ENCODE measurements at places on chromosomes 2 and 18.
A peak's percentile ranks its signal among the peaks of the same experiment; 100 is the strongest.

- DNase-seq, result no peak
Observed at GRCh38 chr18:23230686-23231085, 95.4 kb downstream of the CABLES1 start.

GRCh38 chr18:37402735-37403099 is 162.9 kb downstream of the CELF4 start:
- no peak for DNase-seq

GRCh38 chr18:13611601-13612195 is 114.7 kb downstream of the FAM210A start:
- DNase-seq, result peak; percentile 11

DNA sequence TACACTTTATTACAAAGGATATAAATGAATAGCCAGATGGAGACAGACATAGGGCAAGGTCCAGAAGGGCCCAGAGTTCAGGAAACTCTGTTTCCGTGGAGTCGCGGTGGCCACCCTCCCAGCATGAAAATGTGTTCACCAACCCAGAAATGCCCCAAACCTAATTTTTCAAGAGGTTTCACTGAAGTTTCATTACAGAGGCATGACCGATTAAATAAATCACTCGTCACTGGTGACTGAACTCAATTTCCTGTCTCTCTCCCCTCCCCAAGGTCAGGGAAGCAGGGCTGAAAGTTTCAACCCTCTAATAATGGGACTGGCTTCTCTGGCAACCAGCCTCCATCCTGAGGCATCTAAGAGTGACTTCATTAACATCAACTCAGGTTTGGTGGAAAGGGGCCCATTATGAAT is 22.4 kb downstream of the USP40 start:
- no peak for DNase-seq

DNA sequence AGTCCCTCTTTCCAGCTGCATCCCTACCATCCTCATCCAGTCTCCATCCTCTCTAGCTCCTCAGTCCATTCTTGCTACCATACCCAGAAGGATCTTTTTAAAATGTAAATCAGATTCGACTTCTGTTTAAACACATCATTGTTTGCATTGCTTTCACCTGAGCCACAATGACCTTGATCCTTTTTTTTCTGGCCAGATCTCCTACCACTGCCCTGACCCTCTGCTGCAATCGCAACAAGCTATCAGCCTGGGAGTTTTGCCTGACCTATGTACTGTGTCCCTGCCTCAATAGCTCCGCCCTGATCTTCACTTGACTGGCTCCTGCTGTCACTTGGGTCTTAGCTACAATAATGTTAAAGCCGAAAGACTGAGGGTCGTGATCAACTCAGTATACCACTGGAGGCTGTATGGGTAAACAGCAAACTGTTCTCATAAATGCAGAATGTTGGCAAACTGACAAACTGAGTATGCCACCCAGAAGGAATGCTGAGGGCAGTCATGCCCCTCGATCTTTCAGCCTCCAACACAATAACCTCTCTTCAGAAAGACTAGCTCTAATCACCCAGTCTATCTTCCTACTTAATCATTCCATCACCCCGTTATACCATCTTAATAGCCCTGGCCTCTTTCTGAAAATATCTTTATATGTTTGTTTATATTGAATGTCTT is 2.6 kb upstream of the RBM43 start:
- DNase-seq, result no peak

DNA sequence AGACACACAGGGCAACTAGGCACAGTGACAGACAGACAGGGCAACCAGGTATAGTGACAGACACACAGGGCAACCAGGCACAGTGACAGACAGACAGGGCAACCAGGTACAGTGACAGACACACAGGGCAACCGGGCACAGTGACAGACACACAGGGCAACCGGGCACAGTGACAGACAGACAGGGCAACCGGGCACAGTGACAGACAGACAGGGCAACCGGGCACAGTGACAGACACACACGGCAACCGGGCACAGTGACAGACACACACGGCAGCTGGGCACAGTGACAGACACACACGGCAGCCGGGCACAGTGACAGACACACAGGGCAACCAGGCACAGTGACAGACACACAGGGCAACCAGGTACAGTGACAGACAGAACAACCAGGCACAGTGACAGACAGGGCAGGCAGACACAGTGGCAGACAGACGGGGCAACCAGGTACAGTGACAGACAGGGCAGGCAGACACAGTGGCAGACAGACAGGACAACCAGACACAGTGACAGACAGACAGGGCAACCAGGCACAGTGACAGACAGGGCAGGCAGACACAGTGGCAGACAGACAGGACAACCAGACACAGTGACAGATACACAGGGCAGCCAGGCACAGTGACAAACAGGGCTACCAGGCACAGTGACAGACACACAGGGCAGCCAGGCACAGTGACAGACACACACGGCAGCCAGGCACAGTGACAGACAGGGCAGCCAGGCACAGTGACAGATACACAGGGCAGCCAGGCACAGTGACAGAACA is 64.7 kb upstream of the RAB6C start:
- DNase-seq, result no peak

GRCh38 chr2:95208106-95208505 is 785 bp downstream of the ZNF892 start:
- DNase-seq, result no peak

- no peak for DNase-seq
Observed at GRCh38 chr2:104889960-104890684, 36.2 kb downstream of the POU3F3 start.

- peak; percentile 78 for DNase-seq
Observed at GRCh38 chr2:178553047-178553446, 72.8 kb downstream of the PLEKHA3 start.

DNA sequence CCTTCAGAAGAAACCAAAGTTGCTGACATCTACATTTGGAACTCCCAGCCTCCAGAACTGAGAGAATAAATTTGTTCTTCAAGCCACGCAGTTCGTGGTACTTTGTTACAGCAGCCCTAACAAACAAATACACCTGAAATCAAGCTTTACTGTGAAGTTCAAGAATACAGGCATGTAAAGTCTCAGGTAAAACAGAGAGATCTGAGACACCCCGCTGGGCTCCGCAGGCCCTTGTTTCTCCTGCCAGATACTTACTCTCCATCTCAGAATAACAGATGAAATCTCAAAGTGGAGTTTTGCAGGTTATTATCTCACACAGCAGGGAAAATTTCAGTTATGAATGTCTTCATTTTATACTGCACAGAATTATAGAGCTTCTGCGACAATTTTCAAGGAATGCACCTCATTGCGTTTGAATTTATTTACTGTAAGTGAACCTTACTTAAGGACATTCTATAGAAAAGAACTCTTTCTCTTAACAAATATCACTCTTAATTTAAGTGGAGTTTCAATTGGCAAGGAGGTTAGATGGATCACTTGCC is 492.4 kb upstream of the LRATD1 start:
- no peak for DNase-seq

- DNase-seq, result no peak
Observed at GRCh38 chr18:36185157-36185556, 2.1 kb upstream of the MOCOS start.

DNA sequence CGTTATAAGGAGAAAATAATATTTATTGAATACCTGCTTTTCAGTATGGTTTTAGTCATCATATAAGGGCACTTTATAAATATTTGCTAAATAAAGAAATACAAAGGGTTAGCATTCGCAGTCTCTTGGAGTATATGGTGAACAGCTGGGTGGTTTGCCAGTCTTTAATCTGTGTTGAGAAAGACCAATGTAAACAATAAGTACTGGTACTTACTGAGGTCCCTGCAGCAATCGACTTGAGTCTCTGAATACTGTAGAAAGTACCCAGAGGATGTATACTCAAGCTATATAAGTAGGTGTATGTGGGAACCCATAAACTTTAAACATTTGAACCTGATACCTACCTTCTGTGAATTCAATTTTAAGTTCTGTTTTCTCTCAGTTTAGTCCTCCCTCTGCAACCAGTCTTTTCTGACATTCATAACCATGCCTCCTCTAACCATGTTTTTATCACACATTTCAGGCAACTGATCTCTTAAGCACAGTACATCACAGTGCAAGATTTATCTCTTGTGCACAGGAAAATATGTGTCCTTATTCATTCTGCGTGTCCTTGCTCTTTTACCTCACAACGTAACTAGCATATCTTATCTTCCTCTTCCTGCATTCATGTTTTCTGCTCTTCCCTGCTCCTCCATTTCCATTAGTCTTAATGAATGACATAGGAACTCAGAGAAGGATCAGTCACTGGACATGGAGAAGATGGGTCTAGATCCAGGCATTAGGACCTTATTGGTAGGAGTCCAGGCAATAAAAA is 21.7 kb downstream of the C18orf63 start:
- DNase-seq, result no peak

DNA sequence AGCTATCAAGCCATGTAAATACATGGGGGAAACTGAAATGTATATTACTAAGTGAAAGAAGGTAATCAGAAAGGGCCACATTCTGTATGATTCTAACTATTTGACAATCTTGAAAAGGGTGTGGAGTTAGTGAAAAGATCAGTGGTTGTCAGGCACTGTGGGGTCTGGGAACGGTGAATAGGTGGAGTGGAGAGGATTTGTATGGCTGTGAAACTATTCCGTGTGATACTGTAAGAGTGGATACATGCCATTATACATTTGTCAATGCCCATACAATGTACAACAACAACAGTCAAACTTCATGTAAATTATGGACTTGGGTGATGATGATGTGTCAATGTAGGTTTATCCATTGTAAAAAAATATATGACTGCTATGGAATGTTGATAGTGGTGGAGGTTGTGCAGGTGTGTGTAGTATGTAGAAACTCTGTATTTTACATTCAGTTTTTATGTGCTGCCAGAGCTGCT is 1116.2 kb downstream of the SUCLG1 start:
- DNase-seq, result no peak

DNA sequence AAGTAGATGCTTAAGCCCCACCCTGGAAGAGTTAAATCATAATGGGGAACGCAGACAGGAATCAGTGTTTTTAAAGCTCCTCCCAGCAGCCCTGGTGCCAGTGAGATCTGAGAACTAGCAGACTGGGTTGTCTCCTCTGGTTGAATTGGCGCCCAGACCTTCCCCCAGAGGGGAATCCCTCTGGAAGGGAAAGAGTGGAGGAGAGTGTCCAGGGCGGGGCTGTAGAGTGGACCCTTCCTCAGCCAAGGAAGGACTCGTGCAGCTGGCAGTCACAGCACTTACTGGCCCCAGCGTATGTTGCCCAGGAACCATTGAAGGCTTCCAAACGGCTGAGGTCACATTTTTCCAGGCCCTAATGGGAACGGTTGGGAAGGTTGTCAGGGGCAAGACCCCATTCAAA is 62.5 kb downstream of the TGOLN2 start:
- DNase-seq, result no peak

DNA sequence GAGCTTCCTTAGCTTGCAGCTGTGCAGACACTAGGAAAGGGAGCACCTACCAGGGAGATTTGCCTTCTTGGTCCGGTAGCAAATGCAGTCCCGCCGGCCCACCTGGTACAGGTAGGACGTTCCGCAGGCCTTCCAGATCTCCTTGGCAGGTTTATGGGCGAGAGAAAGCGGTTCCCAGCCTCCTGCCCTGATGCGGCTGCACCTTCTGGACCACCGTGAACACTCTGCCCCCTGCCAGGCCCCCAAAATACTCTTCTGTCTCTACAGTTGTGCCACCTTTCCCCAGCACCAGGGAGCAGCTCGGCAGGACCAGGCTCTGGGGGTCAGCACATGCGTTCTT is 67.4 kb downstream of the HNRNPLL start:
- no peak for DNase-seq

- DNase-seq, result no peak
Observed at GRCh38 chr2:18066066-18066465, 187.6 kb downstream of the KCNS3 start.

- no peak for DNase-seq
Observed at GRCh38 chr2:72145658-72146329, 1.9 kb downstream of the CYP26B1 start.

- no peak for DNase-seq
Observed at GRCh38 chr18:42756214-42756613, 359.3 kb downstream of the RIT2 start.

- no peak for DNase-seq
Observed at GRCh38 chr18:1296237-1296636, 391.6 kb downstream of the ADCYAP1 start.

- DNase-seq, result no peak
Observed at GRCh38 chr18:46262856-46263255, 158.7 kb downstream of the HAUS1 start.

DNA sequence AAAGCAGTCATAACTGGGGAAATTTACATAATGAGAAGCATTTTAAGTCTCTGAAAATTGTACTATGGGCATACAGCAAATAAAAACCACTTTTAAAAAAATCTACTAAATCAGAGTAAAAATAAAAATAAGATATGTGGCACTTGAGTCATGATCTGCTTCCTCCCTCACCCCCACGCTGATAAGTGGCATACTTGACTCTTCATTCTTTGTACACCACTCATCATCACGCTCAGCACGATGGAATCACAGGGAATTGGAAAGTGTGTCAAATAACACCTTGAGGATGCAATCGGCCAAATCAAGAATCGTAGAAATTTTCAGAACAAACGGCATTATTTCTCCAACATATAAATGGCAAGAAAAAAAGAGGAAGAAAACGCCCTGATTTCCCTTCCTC is 41.1 kb upstream of the REG3G start:
- DNase-seq, result no peak

GRCh38 chr2:55033076-55033742 is 17.0 kb downstream of the RTN4 start:
- no peak for DNase-seq

DNA sequence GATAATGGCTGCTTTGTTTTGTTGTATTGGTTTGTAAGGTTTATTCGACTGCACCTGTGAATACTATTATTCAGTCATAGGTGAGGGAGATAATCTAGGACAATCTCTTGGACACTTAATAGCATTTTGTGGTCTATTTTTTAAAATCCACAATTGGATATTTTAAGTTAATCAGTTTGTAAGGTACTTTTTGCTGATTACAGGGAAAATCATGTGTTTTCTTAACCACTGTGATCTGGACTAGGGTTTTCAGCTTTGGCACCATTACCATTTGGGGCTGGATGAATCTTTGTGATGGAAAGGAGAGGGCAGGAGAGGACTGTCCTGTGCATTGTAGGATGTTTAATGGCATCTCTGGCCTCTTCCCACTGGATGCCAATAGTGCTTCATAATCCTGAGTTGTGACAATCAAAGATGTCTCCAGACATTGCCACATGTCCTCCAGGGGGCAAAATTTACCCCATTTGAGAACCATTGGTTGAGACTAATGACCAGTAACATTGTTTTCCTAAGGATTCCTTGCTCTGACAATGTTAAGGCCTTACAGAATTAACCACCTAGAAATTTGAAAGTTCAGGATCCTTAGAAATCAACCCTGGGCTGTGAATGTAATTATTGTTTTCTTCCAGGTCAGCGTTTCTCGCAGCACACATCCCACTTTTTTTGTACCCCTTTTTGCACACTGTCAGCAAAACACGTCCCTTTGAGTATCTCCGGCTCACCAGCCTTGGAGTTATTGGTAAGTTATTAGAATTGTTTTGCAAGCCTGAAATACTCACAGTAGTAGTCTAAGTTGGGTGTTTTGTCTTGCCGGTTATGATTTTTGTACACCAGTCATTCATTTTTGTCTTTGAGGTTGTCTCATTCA is 15.6 kb downstream of the CNOT9 start:
- DNase-seq, result no peak

- no peak for DNase-seq
Observed at GRCh38 chr2:16254356-16254965, 314.1 kb downstream of the MYCN start.
